Dermis microvascular lymphatic vessel endothelial cell (primary cell): ENCODE measurements at places on chromosomes 16 and 17.

- no peak for DNase-seq
Measured at GRCh38 chr17:36600936-36601302, 464 bp upstream of the MRM1 start.

DNA sequence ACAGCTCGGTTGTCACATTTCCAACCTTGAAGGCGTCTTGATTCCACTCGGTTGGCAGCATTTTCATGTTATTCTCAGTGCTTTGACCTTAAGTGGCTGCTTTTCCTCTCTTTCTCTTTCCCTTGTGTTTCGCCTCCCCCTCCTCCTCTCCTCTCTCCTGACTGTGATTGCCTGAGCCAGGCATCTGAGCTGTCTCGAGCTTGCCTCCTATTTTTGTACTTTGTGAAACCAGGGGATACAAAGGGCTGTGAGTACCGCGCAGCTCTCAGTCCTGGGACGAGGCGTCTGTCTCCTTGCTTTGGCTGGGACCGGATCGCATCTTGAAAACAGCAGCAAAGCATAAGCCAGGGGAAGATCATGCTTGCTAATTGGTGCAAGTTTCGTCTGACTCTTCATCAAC is 48.8 kb upstream of the SDK2 start:
- DNase-seq = no peak

- no peak for DNase-seq
Measured at GRCh38 chr17:61349350-61349749, 50.3 kb upstream of the TBX2 start.

DNA sequence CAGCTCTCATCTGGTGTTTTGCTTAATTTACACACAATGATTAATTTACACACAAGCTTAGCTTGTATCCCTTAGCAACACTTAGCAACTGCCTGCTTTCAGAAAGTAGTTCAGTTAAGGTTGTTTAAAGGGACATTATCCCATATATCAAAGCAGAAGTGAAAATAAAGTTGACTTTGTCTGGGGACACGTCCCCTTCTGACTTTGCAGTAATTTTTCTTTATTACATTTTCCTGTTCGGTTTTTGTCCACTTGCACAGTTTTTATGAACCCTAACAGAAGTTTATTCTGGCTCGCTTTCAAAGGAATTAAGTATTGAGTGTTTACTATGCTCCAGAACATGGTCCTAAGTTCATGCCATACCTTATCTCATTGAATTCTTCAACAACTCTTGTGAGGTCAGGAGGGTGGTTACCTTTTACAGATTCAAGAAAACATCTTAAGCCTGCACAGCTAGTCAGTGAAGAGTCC is 41.5 kb downstream of the ARHGAP44 start:
- no peak for DNase-seq
